AG08395 (cell line): ENCODE measurements at places on chromosomes 5 and 9.
A peak's percentile ranks its signal among the peaks of the same experiment; 100 is the strongest.

DNA sequence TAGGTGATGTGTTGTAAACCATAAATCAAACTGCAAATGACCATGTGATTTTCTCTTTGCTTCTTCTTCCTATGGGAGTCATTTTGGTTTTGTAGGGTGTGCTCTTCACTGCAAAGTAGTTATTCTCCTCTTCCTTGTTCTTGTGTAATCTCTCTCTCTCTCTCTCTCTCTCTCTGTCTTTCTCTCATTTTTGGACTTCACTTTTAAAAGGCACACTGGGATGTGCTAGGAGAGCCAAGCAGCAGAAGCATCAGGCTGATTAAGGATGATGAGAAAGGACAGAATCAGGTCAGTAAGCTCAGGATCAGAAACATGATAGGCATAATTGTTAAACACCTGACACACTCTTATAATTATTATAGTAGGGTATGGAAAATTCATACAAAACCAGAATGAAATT lies 505.3 kb upstream of the ZNF608 start:
- DNase-seq: no peak

DNA sequence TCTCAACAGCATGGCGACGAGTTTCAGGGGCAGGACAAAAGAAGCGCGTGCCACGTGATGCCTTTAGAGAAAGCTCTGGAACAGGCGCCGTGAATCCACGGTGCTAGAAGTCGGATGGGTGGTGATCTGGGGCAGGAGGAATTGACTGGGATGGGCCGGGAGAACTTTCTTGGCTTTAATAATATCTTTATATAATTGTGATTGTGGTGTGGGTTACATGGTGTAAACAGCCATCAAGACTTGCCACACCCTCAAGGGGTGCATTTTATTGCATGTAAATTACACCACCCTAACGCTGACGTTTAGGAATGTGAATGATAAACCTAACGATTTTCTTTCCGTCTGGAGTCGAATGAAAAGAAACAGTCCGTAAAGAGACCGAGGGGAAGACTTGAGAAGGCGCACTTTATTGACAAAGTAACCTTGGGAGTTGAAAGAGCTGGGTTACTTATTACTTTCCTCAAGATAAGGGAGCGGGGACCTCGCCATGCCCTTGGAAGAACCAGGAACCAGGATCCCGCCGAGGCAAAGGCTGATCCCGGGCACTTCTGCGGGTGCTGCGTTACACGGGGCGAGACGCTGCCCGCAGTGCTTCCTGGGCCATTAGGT lies 8.5 kb downstream of the NRARP start:
- no peak for DNase-seq

- no peak for DNase-seq
Observed at GRCh38 chr5:106127341-106127781, 1543.4 kb downstream of the EFNA5 start.

DNA sequence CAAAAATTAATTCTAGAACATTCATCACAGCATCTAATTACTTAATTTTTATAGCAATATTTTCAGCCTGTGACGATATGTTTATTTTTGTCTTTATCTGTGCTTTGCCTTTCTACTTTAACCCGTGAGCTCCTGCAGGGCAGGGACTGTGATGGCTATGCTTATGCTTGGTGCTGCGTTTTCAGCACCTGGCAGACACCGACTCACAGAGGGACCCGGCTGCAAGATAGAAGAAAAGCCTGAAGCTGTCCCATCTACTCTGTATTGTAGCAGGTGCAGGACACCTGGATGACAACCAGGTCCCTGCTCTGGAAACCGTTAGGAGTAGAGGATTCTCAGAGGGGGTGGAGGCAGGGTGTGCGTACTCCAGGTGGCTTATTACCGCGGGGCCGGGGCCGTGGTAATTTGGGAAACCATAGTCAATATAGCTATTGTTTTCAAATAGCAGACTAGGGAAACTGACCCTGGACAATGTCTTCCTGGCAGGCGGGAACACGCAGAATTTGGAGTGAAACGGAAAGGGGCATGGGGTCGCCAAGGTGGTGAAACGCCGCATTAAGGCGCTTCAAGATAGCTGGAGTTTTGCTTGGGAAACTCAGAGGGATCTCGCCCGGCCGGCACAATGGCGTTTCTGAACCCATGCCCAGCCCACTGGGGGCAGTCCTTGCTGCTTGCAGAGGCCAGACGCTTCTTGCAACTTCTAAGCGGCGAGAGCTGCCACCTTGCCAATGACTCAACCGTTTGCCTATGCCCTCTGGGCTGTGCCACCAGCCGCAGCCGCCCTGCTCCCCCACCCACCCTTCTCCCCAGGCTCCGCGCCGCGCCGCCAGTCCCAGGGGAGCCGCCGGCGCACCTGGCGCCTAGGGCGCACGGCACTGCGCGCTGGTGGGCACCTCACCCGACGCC lies 140.1 kb upstream of the PALM2AKAP2 start:
- peak; percentile 28 for DNase-seq

- DNase-seq: peak; percentile 90
Observed at GRCh38 chr9:94860678-94861588, 134.4 kb downstream of the AOPEP start.

DNA sequence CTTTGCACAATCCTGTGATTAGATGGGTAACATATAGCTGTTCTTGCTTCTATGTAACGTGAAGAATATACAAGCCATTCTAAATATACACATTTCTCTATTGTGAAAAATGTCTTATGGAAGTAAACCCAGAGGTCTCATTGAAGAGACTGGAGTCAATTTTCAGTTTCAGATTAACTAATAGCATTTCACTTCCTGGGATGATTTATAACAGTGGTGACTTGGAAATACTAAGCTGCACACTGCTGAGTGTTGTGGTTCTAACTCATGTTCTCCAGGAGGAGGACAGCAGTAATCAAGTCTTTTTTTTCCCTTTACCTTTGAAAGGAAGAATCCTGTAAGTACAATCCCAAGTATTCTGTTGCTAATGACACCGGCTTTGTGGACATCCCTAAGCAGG lies 3.3 kb downstream of the CTSL start:
- no peak for DNase-seq

GRCh38 chr5:131441184-131441583 lies 177.3 kb downstream of the CDC42SE2 start:
- DNase-seq: no peak

GRCh38 chr5:180703912-180704311 lies 35.9 kb downstream of the OR2Y1 start:
- DNase-seq: no peak

- peak; percentile 88 for DNase-seq
Observed at GRCh38 chr9:34547960-34548611, 25.3 kb upstream of the ENHO start.

GRCh38 chr5:135319928-135320606 lies 79.0 kb downstream of the MACROH2A1 start:
- DNase-seq: no peak

DNA sequence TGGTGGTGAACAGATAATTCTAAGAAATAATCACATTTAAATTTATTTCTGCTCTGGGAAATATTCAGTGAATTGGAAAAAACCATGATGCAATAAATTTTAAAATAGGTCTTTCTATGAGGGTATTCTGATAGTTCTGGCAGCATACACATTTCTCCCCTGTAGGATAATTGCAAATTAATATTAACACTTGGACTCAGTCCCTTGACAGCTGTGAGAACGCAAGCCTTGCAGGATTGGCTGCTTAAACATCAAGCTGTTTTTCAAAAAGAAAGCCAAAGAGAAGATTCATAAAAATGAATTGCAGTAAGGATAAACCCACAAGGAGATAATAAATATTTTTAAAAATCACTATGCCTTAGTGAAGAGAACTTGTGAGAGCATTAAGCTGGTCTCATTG lies 180.0 kb downstream of the MTRR start:
- DNase-seq: no peak

DNA sequence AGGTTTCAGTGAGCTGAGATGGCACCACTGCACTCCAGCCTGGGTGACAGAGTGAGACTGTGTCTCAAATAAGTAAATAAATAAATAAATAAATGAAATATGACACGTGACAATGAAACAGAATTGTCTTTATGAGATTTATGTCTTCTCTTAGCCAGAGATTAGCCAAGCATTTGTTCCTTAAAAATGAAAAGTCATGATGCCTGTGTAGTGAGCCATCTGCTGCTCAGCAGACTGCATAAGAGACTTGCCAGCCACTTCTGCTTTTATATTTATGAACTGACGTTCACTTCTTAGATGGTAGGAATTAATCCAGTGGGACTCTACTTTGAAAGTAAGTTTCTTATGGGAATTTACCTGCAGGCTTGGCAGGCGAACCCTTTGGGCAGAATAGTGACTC lies 227.4 kb downstream of the NR3C1 start:
- DNase-seq: no peak

DNA sequence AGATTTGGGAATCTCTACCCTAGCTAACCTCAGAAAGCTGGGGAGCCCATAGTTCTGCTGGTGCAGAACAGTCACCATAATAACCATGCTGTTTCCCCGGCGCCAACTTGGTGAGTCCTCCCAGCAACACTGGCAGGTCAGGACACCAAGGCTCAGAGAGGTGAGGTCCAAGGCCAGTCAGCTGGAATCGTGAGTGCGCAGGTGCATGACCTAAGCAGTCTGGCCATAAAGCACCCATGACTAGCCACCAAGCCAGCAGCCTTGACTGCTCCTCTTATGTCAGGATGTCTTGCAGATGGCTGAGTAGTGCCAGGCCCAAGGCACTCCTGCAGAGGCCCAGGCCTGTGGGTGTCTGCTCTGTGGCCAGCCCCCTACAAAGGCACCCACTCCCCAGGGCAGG lies 2.6 kb downstream of the RNF44 start:
- DNase-seq: no peak

- peak; percentile 16 for DNase-seq
Observed at GRCh38 chr9:13787234-13787833, 507.8 kb upstream of the MPDZ start.

GRCh38 chr9:134961331-134962064 lies 43.8 kb upstream of the FCN1 start:
- DNase-seq: no peak

GRCh38 chr9:94586316-94586715 lies 7.3 kb downstream of the FBP2 start:
- DNase-seq: no peak

- no peak for DNase-seq
Observed at GRCh38 chr5:148915224-148915817, 88.9 kb downstream of the ADRB2 start.

- DNase-seq: no peak
Observed at GRCh38 chr5:172168311-172168710, 19.7 kb downstream of the STK10 start.

- no peak for DNase-seq
Observed at GRCh38 chr5:87581661-87582060, 168.9 kb upstream of the CCNH start.

GRCh38 chr5:148201151-148201550 lies 1.7 kb upstream of the SPINK6 start:
- no peak for DNase-seq

DNA sequence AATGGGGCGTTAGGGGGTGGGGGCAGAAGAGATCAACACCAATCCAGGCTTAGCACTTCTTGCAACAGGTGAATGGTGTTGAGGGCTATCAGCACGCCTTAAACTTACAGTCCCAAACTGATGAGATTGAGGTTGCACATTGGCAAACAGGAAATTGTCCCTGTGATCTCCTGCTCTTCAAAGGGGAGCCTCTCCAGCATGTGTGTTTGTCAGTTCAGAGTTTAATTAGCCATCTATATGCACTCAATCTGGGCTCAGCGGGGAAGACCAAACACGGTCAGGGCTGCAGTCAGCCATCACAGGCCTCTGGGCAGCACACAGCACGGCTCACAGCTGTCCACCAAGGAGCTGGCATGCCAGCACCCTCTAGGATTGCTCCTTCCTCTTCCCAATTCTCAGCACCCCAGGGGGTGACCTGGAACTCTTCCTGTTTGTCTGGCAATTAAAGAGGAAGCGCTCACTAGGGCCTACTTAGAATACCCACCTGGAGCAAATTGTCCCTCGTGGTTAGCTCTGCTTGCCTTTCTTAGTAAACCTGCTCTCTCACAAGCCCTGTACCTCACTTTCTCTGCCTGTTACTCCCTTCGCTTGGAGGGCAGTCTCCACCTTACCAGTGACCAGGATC lies 217.4 kb downstream of the SLIT3 start:
- no peak for DNase-seq

DNA sequence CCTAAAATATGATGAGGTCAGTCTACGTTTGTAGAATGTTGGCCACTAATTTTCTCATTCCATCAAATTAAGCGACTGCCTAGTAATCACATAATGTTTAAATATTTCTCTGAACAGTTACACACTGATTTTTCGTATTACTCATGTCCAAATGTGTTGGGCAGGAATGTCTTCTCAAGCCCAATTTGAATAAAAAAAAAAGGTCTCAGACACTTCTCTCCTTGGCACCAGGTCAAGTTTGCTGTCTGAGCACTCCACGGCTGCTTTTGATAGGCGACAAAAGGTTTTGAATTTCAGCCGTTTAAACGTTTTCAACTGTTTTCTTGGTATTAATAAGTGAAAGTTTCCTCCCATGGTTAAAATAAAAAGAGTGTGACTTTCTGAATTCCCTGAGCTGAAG lies 542.1 kb downstream of the IRX1 start:
- no peak for DNase-seq

DNA sequence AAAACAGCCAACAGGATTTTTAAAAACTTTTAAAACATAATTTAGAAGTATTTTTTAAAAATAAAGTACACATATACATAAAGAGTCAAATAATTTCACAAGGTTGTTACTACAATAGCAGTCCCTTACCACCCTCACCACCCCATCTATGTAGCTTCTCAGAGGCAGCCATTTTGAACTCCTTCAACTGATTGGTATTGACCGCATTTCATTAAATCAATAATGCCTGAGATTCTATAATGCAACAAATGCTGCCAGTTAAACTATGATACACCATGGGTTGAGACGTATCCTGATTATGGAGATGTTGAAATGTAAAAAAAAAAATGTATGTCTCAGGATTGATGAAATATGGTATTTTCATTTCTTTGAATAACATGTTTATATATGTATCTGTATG lies 78.8 kb downstream of the PCSK1 start:
- no peak for DNase-seq

DNA sequence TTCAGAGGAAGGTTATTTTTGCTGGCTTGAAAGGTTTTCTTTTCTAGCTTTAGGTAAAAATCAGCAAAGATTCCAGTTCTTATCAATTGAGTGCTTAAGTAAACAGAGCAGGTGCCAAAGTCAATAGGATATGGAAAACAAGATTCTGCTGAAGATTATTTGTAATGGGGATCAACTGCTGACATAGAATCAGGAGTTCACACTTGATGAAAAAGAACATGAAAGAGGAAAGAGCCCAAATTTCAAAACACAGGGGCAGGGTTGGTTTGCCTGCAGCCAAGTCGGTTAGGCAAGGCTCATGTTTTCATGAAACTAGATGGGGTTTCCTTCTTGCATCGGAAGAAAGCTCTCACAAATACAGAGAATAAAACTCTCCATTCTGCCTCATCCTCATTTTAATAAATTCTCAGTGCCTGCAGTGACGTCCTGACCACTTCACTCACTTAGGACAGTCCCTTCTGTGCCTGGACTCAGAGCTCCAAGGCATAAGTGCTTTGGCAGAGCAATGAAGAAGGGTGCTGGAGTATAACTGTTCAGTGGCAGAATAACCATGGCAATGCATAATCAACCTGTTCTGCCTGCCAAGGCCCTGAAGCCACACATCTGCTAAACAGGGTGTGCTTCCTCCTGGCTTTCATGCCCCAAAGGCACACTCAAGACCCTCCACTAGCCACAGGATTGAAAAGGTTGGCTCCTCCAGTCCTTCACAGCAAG lies 179.6 kb downstream of the GNAQ start:
- DNase-seq: no peak
